ENCODE measurements at places on chromosomes 7 and 10.

DNA sequence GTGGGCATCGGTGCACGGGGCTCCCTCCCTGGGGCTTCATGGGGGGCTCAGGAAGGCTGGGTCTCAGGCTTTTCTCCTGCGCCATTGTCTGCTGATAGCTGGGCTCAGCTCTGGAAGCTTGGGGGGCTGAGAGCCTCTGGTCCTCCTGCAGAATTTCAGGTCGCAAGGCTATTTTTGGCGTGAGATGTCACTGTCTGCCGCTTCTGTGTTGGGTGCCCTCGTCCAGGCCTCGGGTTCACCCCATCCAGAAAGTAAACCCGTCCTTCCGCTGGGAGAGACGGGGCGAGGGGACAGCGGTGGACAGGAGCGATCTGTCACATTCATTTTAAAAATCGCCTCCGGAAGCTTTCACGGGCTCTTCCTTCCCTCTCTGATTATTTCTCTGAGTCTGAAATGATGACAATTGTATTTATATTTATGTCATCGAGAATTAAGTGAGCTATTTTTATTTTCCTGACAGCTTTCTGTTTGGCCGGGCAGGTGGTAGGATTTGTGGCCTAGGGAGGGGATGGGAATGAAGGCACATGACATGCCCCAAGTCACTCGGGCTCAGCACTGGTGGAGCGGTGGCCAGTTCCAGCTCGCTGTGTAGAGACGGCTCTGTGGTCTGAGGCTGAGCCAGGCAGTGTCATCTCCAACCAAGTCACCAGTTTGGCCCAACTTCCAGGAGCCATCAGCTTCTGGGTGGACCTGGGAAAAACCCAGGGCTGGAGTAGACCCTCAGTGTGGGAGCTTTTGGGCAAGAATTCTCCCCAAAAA lies 40.7 kb upstream of the AP5Z1 start:
- DNase-seq = no peak

DNA sequence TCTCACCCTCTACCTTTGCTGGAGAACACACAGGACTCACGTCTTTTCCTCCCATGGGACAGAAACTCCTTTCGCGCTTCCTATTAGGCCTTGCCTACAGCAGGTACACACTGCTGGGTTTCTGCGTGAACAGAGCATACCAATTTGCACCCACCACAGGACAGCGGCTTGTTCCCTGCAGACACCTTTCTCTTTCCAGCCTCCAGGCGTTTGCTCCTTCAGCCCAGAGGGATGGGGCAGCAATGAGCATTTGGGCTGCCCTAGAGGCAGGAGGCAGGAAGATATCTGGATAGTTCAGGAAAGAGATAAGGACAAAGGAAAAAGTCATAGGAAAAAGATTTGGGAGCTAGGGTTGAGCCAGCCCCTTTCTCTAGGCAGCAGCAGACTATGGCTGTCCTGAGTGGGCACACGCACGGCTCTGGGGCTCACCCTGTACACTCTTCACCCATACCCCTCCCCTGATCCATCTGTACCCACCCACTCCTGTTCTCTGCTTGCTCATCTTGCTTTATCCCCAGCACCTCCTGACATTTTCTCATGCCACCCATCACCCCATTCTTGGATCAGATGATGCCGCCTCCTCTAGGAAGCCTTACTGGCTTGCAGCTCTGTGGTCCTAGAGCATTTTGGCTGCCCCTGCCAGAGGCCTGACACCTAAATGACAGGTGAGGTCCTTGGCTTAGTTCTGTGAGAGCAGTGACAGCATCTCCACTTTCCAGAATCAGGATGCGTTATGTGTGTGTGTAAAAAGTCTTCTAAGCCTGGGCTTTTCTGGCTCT lies 40.7 kb upstream of the SPDYE3 start:
- DNase-seq = no peak

GRCh38 chr7:44455155-44455554 lies 35.3 kb downstream of the NUDCD3 start:
- no peak for DNase-seq

DNA sequence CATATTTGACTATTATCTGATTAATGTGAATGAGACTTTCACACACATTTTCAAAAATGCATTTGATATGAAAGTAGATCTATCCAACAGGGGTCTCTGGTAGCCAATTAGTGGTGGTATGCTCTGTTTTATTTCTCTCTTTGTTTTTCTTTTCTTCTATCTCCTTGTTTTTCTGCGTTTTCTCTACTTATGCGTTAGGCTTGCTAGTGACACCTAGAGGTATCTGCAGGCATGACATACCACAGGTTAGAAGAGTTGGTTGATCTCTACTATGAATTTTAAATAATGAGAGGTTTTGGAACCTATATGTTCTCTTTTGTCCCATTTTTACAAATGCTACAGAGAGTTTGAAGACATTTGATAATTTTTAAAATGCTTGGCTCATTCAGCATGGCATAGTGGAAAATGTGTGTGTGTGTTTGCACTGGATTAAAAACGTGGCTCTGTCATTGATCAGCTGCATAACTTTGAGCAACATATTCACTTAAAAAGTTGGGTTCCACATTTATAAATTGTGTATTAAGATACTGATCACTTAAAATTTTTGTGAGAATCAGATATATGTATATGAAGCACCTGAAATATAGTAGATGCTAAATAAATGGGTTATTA lies 28.1 kb upstream of the PLXDC2 start:
- DNase-seq = peak; percentile 39

GRCh38 chr7:51802718-51803117 lies 486.1 kb upstream of the COBL start:
- no peak for DNase-seq

GRCh38 chr7:137363683-137364082 lies 20.1 kb upstream of the PTN start:
- DNase-seq = no peak

GRCh38 chr10:23359692-23360380 lies 15.2 kb upstream of the C10orf67 start:
- no peak for DNase-seq

DNA sequence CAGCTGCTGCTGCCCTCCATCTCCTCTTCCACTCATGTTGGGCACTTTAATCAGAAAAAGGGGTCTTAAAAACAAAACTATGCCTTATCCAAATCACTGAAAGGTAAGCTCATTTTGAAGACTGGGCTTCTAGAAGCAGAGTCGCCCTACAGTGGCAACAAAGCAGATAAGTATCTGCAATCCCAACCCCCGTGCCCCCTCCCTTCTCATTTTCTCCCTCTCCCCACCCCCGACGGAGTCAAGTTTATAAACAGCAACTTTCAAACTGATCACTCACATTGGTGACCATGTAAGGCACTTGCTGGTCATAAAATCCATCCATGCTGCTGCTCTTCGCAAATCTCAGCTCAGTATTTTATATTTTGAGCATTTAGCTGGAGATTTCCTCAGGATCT lies 738 bp downstream of the ETV1 start:
- no peak for DNase-seq

GRCh38 chr7:101558742-101559325 lies 70.3 kb downstream of the MYL10 start:
- DNase-seq = no peak

DNA sequence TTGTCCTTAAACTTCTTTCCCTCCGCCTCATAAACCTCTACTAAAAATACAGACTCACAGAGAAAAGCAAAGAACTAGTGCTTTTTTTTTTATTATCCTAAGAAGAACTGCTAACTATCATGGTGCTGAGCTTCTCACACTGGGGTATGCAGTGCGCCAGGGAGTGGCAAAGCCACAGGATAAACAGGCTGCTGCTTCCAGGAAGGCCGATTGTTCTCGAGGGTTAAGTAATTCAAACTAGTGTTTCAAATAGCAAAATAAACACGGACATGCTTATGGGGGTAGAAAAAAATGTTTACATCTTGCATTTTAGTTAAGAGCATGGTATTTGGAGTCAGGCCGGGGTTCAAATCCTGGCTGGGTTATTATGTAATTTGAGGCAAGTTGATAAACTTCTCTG lies 157.0 kb downstream of the TAX1BP1 start:
- peak; percentile 43 for DNase-seq

- DNase-seq = peak; percentile 14
Observed at GRCh38 chr10:121104476-121105111, 253.4 kb downstream of the WDR11 start.

DNA sequence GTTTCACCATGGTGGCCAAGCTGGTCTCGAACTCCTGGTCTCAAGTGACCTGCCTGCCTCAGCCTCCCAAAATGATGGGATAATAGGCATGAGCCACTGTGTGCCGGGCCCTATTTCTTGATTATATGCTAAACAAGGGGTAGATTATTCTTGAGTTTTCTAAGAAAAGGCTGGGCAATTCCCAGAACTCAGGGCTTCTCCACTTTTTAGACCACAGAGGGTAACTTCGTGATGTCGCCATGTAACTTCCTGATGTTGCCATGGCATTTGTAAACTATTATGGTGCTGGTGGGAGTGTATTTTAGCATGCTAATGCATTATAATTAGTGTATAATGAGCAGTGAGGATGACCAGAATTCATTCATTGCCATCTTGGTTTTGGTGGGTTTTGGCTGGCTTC lies 35.8 kb downstream of the OTUD1 start:
- DNase-seq = no peak

GRCh38 chr7:130850956-130851355 lies 116.9 kb upstream of the KLF14 start:
- no peak for DNase-seq

GRCh38 chr7:106288263-106288662 lies 3.5 kb upstream of the NAMPT start:
- no peak for DNase-seq

DNA sequence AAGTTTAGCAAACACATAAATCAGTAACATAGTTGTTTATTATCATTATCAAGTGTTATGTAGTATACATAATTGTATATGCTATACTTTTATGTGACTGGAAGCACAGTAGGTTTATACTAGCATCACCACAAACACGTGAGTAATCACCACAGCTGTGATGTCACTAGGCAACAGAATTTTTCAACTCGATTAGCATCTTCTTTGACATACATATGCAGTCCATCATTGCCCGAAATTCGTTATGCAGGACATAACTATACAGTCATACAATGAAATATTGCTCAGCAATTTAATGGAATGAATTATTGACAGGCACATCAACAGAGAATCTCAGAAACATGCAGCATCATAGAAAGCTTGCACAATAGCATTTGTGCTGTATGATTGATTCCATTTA lies 77.7 kb downstream of the LSM5 start:
- DNase-seq = no peak

GRCh38 chr7:108454674-108455550 lies 1.3 kb downstream of the NRCAM start:
- DNase-seq = peak; percentile 11

- peak; percentile 62 for DNase-seq
Observed at GRCh38 chr10:12333380-12334185, 15.8 kb upstream of the CAMK1D start.
